ENCODE measurements at places on chromosomes 1 and 21.

- no peak overlapping the region for H3K27ac ChIP-seq
- no peak overlapping the region for H3K4me3 ChIP-seq
- H3K27me3 ChIP-seq, result peaks cover 14% of the 10 kb centered on the region
- DNase-seq, result no peak
- no peaks in the 10 kb centered on the region for H3K36me3 ChIP-seq
- H3K4me1 ChIP-seq, result no peaks in the 10 kb centered on the region
These were observed 16.7 kb upstream of the ACBD3 start for GRCh38 chr1:226203240-226203639.

DNA sequence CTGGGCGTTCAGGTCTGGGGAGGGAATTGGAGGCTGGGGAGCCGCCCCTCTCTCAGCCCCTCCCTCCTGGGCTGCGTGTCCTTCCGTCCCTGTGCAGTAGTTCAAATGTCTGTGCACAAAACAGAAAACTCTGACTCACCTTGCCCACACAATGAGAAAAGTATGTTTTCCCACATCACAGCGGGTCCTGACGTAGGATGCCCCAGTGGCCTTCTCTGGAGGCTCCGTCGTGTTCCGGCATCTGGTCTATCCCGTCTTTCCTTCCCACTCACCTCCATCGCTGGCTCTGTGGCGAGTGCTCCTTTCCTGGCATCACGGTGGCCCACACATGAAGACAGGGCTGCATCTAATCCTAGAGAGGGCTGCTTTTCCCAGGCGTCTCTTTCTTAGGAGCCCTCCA is 224.0 kb downstream of the KAZN start:
- no peak for DNase-seq
- H3K4me1 ChIP-seq, result no peaks in the 10 kb centered on the region
- H3K27ac ChIP-seq, result no peak overlapping the region

GRCh38 chr1:27152004-27152828 is 2.7 kb downstream of the SLC9A1 start:
- no peak for DNase-seq
- peak overlapping the region; percentile 95 for H3K4me3 ChIP-seq
- peaks cover 3% of the 10 kb centered on the region for H3K36me3 ChIP-seq
- peaks cover 47% of the 10 kb centered on the region for H3K4me1 ChIP-seq
- no peaks in the 10 kb centered on the region for H3K27me3 ChIP-seq
- H3K27ac ChIP-seq, result no peak overlapping the region

DNA sequence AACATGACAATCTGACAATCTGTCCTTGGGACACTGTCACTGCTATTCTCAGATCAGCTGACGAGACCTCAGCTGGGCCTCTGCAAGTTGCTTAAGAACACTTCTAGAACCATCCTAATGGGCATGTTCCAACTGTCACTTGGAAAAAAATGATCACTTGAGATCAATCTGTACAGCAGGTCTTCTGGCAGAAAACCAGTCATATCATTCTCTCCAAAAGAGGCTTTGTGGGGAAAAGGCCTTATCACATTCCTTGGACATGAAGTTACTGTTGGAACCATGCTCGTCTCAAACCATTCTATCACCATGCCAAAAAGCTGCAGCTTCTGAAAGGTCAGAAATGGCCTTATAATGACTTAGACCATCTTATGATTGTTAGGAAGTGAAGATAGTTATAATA is 744.2 kb downstream of the USP25 start:
- H3K36me3 ChIP-seq, result no peaks in the 10 kb centered on the region
- H3K4me1 ChIP-seq, result no peaks in the 10 kb centered on the region
- no peak overlapping the region for H3K27ac ChIP-seq
- no peak overlapping the region for H3K4me3 ChIP-seq
- H3K27me3 ChIP-seq, result no peaks in the 10 kb centered on the region

GRCh38 chr1:181416268-181416860 is 67.0 kb upstream of the CACNA1E start:
- no peak overlapping the region for H3K4me3 ChIP-seq
- H3K36me3 ChIP-seq, result no peaks in the 10 kb centered on the region
- H3K4me1 ChIP-seq, result peaks cover 3% of the 10 kb centered on the region
- no peak for DNase-seq
- H3K27ac ChIP-seq, result no peak overlapping the region
- H3K27me3 ChIP-seq, result no peaks in the 10 kb centered on the region

DNA sequence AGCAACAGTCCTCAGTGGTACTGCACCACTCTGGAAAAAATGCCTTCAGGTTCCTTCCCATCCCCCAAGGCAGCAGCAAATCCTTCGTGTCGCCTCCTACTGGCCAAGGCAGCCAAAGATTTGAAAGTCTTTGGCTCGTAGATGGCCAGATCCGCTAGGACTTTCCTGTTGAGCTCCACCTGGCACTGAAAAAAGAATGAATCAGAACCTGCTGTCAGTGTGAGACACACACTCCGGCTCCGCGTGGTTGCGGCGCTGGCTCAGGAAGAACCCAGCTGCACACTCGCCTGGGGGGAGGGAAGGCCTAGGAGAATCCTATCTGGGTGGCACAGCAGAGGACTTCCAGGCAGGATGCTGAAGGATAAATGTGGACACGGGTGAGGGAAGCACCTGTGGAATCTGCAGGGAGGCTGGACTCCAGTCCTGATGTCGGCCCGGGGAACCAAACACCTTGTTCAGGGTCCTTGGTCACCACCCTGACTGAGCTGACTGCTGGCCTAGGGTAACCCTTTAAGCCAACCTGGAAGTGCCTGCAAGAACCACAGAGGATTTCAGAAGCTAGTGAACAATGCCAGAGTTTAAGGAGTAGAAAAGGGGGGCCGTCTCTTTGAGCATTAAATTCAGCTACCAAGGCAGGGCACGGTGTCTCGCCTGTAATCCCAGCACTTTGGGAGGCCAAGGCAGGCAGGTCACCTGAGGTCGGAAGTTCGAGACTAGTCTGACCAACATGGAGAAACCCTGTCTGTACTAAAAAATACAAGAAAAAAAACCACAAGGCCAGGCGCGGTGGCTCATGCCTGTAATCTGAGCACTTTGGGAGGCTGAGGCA is 3.2 kb upstream of the CCNL2 start:
- H3K36me3 ChIP-seq, result peaks cover 81% of the 10 kb centered on the region
- DNase-seq, result no peak
- H3K4me3 ChIP-seq, result peak overlapping the region; percentile 56
- H3K4me1 ChIP-seq, result peaks cover 37% of the 10 kb centered on the region
- H3K27me3 ChIP-seq, result no peaks in the 10 kb centered on the region

GRCh38 chr1:153343811-153344717 is 4.6 kb downstream of the PGLYRP4 start:
- DNase-seq, result no peak
- peaks cover 20% of the 10 kb centered on the region for H3K4me1 ChIP-seq
- peaks cover 28% of the 10 kb centered on the region for H3K27me3 ChIP-seq
- H3K27ac ChIP-seq, result no peak overlapping the region
- no peaks in the 10 kb centered on the region for H3K36me3 ChIP-seq

DNA sequence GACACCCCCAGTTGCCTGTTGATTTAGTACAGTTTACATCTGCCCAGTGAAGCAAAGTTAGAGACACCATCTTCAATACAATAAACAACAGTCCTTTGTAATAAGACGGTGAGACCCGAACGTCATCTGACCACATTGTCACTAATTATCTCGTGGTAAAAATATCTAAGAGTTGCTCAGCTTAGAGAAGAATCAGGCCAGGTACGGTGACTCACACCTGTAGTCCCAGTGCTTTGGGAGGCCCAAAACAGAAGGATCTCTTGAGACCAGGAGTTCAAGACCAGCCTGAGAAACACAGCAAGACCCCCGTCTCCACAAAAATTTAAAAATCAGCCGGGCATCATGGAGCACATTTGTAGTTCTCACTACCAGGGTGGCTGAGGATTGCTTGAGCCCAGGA is 53.5 kb downstream of the CD34 start:
- H3K4me3 ChIP-seq, result no peak overlapping the region
- no peaks in the 10 kb centered on the region for H3K27me3 ChIP-seq
- H3K27ac ChIP-seq, result no peak overlapping the region
- DNase-seq, result no peak

DNA sequence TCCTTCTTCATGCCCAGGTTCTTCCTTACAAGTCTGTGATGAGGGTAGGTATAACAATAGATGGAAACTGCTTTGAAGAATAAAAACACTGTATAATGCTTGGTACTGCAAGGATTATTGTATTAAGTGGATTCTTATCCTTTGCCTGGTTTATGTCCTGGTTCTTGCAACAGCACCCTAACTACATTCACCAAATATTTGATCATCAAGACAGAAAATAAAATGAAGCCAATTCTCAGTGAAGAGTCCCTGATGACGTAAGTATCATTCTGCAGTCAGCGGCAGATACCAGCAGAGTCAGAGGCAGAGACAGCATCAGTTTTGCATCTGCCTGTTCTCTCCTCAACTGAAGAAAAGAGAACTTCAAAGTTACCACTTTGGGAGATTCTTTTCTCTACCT is 19.7 kb downstream of the ARHGEF11 start:
- H3K4me3 ChIP-seq, result no peak overlapping the region
- no peak overlapping the region for H3K27ac ChIP-seq

DNA sequence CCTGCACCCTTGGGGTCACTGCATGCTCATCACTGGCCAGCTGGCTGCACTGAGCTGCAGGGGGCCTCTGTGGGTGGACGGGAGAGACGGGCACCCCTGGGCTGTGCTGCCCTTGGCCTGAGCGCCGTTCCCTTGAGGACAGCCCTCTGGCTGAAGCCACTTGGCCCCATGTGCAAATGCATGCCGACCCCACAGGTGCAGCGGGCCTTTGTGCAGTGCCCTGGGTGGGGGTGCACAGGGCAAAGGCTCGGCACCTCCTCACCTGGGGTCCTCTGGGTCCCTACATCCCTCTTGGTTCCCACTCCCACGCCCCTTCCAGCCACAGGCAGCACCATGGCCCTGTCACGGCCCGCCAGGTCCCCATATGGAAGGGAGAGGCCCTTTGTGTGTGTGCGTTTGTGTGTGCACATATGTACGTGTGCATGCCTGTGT is 41.3 kb downstream of the COQ8A start:
- no peaks in the 10 kb centered on the region for H3K4me1 ChIP-seq
- DNase-seq, result no peak
- no peaks in the 10 kb centered on the region for H3K27me3 ChIP-seq
- H3K4me3 ChIP-seq, result no peak overlapping the region
- H3K36me3 ChIP-seq, result peaks cover 3% of the 10 kb centered on the region

DNA sequence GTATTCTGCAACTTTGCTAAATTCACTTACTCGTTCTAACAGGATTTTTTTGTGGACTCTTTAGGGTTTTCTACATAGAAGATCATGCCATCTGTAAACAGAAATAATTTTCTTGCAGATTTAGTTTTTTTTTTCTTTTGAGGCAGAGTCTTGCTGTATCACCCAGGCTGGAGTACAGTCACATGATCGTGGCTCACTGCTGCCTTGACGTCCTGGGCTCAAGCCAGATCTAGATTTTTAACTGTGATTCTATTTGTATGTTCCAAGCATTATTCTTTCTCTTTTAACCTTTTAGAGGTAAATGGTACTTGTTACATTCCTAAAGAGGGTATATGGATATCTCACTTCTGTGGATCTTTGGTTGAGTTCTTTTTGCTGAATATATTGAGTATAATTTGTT is 18.6 kb downstream of the FABP3 start:
- no peak overlapping the region for H3K4me3 ChIP-seq
- peaks cover 19% of the 10 kb centered on the region for H3K36me3 ChIP-seq
- no peaks in the 10 kb centered on the region for H3K27me3 ChIP-seq
- H3K27ac ChIP-seq, result no peak overlapping the region

DNA sequence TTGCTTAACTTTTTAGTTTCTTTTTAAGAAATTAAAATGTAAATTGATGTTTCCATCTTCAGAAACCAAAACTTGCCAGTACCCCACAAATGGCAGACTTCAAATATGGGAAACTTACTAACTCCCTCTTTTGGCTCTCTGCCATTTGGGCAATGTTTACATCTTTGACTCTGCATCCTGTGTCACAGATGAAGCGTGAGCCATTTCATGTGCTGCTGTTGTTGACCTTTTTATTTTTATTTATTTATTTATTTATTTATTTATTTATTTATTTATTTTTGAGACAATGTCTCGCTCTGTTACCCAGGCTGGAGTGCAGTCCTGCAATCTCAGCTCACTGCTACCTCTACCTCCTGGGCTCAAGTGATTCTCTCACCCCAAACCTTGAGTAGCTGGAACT is 16.0 kb upstream of the COG2 start:
- DNase-seq, result no peak
- peaks cover 2% of the 10 kb centered on the region for H3K27me3 ChIP-seq
- H3K4me1 ChIP-seq, result no peaks in the 10 kb centered on the region
- H3K27ac ChIP-seq, result no peak overlapping the region

DNA sequence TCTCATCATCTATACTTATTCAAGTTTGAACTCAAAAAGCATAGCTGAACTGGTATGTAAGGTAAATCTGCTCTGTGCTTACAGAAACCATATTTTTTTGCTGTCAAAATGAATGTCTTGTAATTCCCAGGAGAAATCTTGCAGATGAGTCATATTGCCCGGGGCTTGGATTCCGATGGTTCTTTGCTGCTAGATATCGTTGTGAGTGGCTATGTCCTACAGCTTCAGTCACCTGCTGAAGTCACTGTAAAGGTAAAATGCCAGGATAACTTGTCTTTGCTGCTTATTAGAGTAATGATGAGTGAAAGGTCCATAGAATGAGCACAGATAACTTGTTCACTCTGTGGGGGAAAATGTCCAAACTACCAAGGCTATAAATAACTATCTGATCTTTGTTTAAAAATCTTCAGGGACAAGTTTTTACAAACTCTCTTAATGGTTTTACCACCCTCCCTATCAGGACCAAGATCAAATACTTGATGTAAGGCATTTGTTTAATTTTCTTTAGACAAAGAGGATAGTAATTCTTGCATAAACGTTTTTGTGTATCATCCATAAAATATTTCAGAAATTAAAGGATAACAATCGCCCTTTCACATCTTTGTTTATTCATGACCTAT is 222.3 kb downstream of the TPR start:
- no peaks in the 10 kb centered on the region for H3K4me1 ChIP-seq
- peaks cover 3% of the 10 kb centered on the region for H3K27me3 ChIP-seq
- H3K4me3 ChIP-seq, result no peak overlapping the region

DNA sequence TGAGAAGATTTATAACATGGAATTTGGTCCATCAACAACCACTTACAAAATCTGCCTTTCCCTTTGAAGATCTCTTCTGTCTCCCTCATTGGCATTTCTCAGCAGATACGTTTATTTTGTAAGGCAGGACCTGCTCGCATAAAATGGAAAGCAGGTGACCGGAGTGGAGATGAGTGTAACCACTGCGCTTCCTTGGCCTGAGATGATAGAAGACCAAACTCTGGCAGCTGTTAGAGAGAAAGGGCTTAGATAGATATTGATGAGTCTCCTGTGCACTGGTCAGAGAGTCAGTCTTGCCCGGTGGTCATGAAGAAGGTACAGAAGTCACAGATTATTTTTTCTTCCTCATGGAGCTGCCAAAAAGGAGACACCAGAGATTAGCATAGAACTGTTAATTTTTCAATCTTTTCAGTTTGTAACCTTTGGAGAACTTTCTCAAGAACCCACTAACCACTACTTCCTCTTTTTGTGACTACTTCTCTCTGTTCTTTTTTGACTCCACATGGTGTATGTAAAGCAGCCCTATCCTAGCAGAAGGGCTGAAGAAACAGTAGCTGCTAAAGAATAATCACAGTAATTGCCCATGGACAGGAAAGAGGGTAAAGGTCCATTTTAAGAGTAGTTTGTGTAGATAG is 47.6 kb downstream of the FCRL3 start:
- DNase-seq, result no peak
- H3K36me3 ChIP-seq, result no peaks in the 10 kb centered on the region

GRCh38 chr1:155137154-155137949 is 1.7 kb downstream of the SLC50A1 start:
- H3K27me3 ChIP-seq, result no peaks in the 10 kb centered on the region
- H3K4me1 ChIP-seq, result peaks cover 34% of the 10 kb centered on the region
- H3K27ac ChIP-seq, result peak overlapping the region; percentile 97
- peak overlapping the region; percentile 91 for H3K4me3 ChIP-seq
- peaks cover 37% of the 10 kb centered on the region for H3K36me3 ChIP-seq

GRCh38 chr1:47323599-47324031 is 9.7 kb upstream of the STIL start:
- no peaks in the 10 kb centered on the region for H3K36me3 ChIP-seq
- H3K4me3 ChIP-seq, result no peak overlapping the region
- no peaks in the 10 kb centered on the region for H3K4me1 ChIP-seq
- no peaks in the 10 kb centered on the region for H3K27me3 ChIP-seq
- no peak for DNase-seq

Measured in activated T-helper 2 cell treated with anti-CD3 and anti-CD28 coated beads, Interferon-gamma antibody, Interleukin-2, Interleukin-4, amounts not matched to agents 10 μg/mL and 5 μg/mL and 100 μg/mL, durations not matched to agents 14 hours and 24 hours and 36 hours (primary cell).